Heart left ventricle (tissue), 16 donors: ENCODE measurements at places on chromosomes 11 and 22. TPM values are rescaled to one million over a fixed set of nuclear protein-coding genes. Genes with fewer than 3 reads are reported as not detected.
A peak's percentile ranks its signal among the peaks of the same experiment; 100 is the strongest.

Gene EP300
- 23.3 TPM for total RNA-seq

Gene OR2AT4
- not detected for total RNA-seq

GRCh38 chr11:14334893-14335292 lies 24.1 kb downstream of the RRAS2 start:
- peaks cover 9% of the 10 kb centered on the region for H3K4me1 ChIP-seq
- no peak for DNase-seq
- no peaks in the 10 kb centered on the region for H3K27me3 ChIP-seq
- no peak overlapping the region for H3K27ac ChIP-seq
- H3K36me3 ChIP-seq, result no peaks in the 10 kb centered on the region

- H3K36me3 ChIP-seq, result no peaks in the 10 kb centered on the region
- no peak for DNase-seq
- H3K27ac ChIP-seq, result peak overlapping the region; percentile 64
- no peak overlapping the region for H3K4me3 ChIP-seq
- H3K4me1 ChIP-seq, result peaks cover 54% of the 10 kb centered on the region
- H3K27me3 ChIP-seq, result peaks cover 23% of the 10 kb centered on the region
Observed at GRCh38 chr11:124747406-124748099, 4.5 kb downstream of the VSIG2 start.

DNA sequence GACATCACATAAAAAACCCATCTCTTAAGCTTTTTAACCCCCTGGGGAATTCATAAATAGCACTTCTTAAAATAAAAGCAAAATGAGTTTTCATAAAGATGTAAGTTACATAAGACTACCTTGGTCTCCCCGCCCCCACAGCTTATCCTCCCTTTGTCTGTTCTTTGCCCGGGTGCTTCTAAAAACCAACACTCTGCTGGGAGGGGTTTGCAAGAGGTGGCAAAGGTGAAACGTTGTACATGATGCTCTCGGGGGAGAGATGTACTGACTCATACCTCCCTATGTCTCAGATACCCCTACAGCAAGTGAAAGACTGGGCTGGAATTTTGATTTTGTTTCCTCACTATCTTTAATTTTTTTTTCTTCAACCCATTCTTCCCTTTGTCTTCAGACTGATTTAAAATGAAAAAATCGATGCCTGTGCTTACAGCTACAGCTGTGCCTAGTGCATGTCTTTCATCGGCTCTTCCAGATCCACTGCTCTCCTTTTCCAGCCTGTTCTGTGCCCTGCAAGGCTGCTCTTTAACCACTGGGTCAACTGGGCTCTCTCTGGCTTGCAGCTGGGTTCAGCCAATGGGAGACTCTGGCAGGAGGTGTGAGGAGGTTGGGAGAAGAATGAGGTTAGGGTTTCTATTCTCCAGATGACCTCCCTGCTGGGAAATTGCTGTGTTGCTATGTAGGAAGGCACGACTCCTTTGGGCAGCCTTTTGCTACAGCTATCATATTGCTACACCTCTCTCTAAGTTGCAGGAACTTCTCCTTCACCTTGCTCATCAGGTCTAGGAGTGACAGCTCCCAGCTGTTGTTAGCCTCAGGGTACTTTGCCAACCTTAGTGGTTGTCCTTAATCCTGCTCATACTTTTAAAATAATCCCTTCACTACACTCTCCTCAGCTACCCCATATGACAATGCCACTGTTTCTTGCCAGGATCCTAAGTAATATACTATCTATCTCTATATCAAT lies 266.5 kb downstream of the TENM4 start:
- H3K27ac ChIP-seq, result no peak overlapping the region
- DNase-seq, result no peak
- peaks cover 15% of the 10 kb centered on the region for H3K4me1 ChIP-seq
- no peaks in the 10 kb centered on the region for H3K27me3 ChIP-seq
- H3K36me3 ChIP-seq, result no peaks in the 10 kb centered on the region

GRCh38 chr11:100316952-100317351 lies 370.1 kb upstream of the ARHGAP42 start:
- no peak for DNase-seq
- H3K36me3 ChIP-seq, result no peaks in the 10 kb centered on the region

GRCh38 chr11:65541093-65541982 lies 16.5 kb downstream of the SCYL1 start:
- H3K27me3 ChIP-seq, result no peaks in the 10 kb centered on the region
- no peak for DNase-seq
- H3K27ac ChIP-seq, result peak overlapping the region; percentile 89
- peaks cover 54% of the 10 kb centered on the region for H3K36me3 ChIP-seq

GRCh38 chr11:74255741-74256375 lies 55.6 kb downstream of the P4HA3 start:
- peaks cover 43% of the 10 kb centered on the region for H3K36me3 ChIP-seq
- no peak for DNase-seq
- no peak overlapping the region for H3K4me3 ChIP-seq
- no peaks in the 10 kb centered on the region for H3K4me1 ChIP-seq
- no peak overlapping the region for H3K27ac ChIP-seq

DNA sequence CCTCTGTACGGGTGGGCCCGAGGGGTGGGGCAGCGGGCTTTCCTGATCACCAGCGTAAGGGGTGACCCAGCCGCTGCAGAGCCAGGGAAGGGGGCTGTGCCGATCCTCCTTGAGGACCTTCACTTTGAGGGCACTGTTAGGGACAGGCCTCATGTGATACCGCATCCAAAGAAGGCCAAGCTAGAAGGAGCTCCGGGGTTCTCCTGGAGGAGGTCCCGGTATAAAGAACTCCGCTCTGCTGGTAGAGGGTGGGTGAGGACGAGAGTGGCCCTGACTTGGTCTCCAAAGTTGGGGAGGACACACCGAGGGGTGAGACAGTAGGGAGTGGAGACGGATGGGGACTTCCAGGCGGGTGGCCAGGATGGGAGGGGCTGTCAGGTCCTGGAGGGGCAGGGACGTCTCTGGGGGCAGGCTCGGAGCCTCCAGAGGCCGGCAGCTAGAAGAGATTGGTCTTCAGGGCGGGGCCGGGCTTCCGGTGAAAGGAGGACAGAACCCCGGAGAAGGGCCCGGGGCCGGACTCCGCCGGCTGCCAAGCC lies 4.6 kb downstream of the PHOX2A start:
- H3K36me3 ChIP-seq, result peaks cover 6% of the 10 kb centered on the region
- H3K4me3 ChIP-seq, result peak overlapping the region; percentile 10
- peak overlapping the region; percentile 42 for H3K27ac ChIP-seq
- H3K4me1 ChIP-seq, result peaks cover 29% of the 10 kb centered on the region
- peaks cover 34% of the 10 kb centered on the region for H3K27me3 ChIP-seq
- peak; percentile 89 for DNase-seq
